GM23338 (cell line): ENCODE measurements at places on chromosomes 7 and 10. TPM values are rescaled to one million over a fixed set of nuclear protein-coding genes. Genes with fewer than 3 reads are reported as not detected.

GSAP gene
- total RNA-seq: 1.1 and 1.2 TPM in 2 replicates

TMEM130 gene
- 1.5 and 4.2 TPM in 2 replicates for total RNA-seq

UTF1 gene
- total RNA-seq: 7.7 and 12.2 TPM in 2 replicates

FBXO24 gene
- total RNA-seq: 0.70 and 2.4 TPM in 2 replicates

DNA sequence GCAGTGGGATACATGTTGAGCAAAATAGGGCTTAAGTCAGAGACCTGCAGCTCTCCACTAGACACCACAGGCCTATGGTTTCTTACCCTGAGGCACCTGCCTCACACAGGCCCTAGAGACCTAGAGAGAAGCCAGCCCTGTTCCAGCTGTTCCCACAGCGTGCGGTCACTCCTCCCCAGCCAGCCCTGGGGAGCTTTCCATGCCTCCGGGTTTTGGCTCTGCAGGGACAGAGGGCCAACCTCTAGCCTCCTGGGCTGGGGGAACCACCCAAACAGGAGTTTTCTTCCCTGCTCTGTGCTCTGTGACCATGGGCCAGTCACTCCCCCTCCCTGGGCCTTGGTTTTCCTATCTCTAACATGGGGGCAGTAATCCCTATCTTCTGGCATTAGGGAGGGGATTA is 33.0 kb downstream of the SH2B2 start:
- peaks cover 3% of the 10 kb centered on the region; the same call in 1 of the 2 replicates for H3K4me1 ChIP-seq
- no peak for DNase-seq
- H3K27ac ChIP-seq: no peak overlapping the region

DNA sequence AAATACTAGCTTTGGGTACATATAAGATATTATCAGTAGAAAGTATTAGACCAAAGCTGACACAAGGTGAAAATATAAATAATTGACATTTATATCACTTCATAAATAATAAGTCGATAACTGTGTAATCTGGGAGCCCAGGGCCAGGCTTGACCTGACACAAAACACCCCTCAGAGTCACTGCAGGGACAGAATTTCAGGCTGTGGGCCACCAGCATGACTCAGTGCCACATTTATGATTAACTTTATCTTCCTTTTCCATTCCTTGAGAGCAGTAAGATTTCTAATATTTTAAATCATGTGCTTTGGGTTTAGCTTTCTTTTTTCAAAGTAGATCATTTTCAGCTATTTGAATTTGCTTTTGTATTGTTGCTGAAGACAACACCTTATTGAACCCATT is 102.9 kb upstream of the NFE2L3 start:
- H3K4me1 ChIP-seq: no peaks in the 10 kb centered on the region
- H3K36me3 ChIP-seq: no peaks in the 10 kb centered on the region
- no peak for DNase-seq
- no peaks in the 10 kb centered on the region for H3K27me3 ChIP-seq

- peaks cover 3% of the 10 kb centered on the region; the same call in 1 of the 2 replicates for H3K4me1 ChIP-seq
- H3K27ac ChIP-seq: no peak overlapping the region
- H3K36me3 ChIP-seq: no peaks in the 10 kb centered on the region
- no peak for DNase-seq
- no peak overlapping the region for H3K4me3 ChIP-seq
- H3K27me3 ChIP-seq: no peaks in the 10 kb centered on the region
Measured at GRCh38 chr10:33388785-33389184, 54.3 kb upstream of the NRP1 start.

DNA sequence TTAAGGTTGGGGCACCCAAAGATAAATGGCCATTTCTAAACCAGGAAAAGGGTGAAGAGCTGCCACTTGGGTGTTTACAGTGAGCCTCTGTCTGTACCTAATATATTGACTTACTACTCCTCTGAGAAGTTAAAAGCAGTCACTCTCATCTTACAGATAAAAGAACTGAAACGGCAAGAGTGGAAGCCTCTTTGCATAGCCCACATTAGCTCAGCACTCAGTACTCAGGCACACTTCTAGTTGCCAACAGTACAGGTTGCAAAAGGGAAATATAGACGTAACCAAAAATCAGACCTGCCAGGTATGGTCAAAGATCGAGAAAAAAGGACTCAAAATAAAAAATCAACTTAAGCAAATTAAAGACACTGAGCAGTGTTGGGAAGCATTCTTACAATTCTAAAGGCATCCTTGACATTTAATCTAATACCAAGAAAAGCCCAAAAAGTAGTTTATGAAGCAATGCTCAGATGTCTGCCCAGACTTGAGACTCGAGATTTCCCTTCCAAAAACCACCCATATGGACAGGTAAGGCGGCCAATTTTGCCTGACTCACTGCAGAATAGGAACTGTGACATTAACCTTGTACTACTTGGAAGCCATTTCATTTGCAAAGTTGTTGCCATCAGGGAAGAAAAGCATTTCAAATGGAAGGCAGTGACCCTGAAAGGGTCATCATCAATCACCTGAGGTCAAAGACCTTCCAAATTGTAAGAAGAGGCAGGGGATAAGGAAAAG is 139.3 kb downstream of the SLC25A13 start:
- no peak for DNase-seq
- H3K4me3 ChIP-seq: no peak overlapping the region
- no peaks in the 10 kb centered on the region for H3K27me3 ChIP-seq
- H3K36me3 ChIP-seq: no peaks in the 10 kb centered on the region

- no peaks in the 10 kb centered on the region for H3K4me1 ChIP-seq
- no peaks in the 10 kb centered on the region for H3K36me3 ChIP-seq
- DNase-seq: no peak
- H3K4me3 ChIP-seq: no peak overlapping the region
Measured at GRCh38 chr10:2214092-2214491, 476.8 kb upstream of the ADARB2 start.

DNA sequence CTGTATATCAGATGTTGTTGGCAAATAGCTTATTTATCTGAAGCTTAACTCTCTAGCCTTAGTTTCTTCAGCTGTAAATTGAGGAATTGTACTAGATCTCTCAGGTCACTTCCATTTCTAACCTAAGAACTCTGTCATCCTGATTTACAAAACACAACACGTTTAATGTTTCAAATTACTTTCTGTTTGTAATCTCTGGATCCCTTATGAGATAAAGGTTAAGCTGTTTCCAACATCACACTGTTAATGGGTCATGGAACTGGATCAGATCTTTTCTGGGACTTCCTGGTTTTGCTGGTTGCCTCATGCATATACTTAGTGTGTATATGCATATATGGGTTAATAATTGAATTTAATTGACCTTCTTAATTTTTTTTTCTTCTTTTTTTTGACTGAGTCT is 9.9 kb downstream of the SAMD8 start:
- no peak for DNase-seq
- H3K27me3 ChIP-seq: no peaks in the 10 kb centered on the region
- H3K4me3 ChIP-seq: no peak overlapping the region
- H3K4me1 ChIP-seq: no peaks in the 10 kb centered on the region; the same call in 1 of the 2 replicates
- peak overlapping the region; percentile 65 for H3K27ac ChIP-seq

DNA sequence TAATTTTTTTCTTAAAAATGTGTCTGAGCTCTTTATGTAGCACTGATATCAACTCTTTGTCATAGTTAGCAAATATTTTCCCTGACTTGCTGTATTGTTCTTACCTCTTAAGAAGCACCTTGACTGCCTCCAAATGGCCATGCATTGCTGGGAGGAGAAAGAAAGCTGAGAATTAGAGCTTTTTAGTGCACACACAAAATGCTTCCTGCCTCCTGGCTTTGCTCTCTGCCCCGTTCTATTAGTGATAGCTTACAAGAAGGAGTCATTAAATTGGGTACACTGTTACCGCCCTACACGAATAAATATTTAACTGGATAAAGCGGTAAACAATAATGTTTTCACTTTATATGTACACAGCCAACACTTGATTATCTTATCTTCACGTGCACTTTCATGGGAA is 4.1 kb downstream of the ANKRD16 start:
- no peak overlapping the region for H3K4me3 ChIP-seq
- H3K36me3 ChIP-seq: peaks cover 29% of the 10 kb centered on the region
- no peaks in the 10 kb centered on the region for H3K27me3 ChIP-seq
- no peak overlapping the region for H3K27ac ChIP-seq
- DNase-seq: no peak
- peaks cover 7% of the 10 kb centered on the region; the same call in 1 of the 2 replicates for H3K4me1 ChIP-seq

DNA sequence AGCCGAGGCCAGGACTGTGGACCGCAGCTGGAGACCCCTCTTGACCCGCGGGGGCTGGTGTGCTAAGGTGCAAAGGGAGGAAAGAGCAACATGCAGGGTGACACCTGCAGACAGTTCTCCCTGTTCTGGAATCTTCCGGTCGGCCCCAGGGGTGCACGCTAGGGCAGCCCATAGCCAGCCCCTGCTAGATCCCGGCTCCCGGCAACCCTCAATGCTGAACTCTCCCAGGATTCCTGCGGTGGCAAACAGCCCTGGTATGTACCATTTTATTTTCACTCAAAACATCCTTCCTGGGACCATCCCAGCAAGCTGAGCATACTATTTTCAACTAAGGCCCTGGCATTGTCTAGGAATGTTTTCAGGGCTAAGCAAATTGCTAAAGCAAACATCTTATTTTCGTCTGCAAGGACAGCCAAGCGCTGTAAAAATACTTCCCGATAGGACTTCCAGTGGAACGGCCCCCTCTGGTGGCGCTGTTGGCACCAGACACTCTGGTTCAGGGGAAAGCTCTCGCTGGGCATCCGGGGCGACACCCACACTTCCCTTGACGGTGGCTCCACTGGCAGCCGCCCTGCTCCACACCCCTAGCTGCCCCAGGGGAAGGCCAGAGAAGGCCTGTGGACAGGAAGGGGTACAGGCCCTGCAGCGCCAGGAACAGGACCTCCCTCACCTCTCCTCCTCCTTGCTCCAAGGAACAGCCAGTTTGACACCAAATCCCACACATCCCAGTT is 99.4 kb downstream of the CTBP2 start:
- H3K4me1 ChIP-seq: peaks cover 77% of the 10 kb centered on the region
- DNase-seq: peak; percentile 87
- H3K4me3 ChIP-seq: no peak overlapping the region
- no peaks in the 10 kb centered on the region for H3K27me3 ChIP-seq
- peak overlapping the region; percentile 67; the same call in 1 of the 2 replicates for H3K27ac ChIP-seq
- H3K36me3 ChIP-seq: no peaks in the 10 kb centered on the region

DNA sequence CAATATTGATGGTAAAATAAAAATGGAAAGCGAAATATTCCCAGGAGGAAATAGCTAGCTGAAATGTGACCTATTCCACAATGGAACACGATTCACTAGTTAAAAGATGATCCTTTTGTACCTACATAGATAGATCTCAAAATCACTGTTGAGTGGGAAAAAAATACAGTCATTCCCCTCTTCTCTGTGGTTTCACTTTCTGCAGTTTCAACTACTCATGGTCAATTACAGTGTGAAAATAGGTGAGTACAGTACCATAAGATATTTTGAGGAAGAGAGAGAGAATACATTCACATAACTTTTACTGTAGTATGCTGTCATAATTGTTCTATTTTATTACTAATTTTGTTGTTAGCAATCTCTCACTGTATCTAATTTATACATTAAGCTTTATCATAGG is 56.0 kb upstream of the COL13A1 start:
- H3K27ac ChIP-seq: no peak overlapping the region
- H3K27me3 ChIP-seq: no peaks in the 10 kb centered on the region
